ENCODE measurements at places on chromosomes 2 and 18.

DNA sequence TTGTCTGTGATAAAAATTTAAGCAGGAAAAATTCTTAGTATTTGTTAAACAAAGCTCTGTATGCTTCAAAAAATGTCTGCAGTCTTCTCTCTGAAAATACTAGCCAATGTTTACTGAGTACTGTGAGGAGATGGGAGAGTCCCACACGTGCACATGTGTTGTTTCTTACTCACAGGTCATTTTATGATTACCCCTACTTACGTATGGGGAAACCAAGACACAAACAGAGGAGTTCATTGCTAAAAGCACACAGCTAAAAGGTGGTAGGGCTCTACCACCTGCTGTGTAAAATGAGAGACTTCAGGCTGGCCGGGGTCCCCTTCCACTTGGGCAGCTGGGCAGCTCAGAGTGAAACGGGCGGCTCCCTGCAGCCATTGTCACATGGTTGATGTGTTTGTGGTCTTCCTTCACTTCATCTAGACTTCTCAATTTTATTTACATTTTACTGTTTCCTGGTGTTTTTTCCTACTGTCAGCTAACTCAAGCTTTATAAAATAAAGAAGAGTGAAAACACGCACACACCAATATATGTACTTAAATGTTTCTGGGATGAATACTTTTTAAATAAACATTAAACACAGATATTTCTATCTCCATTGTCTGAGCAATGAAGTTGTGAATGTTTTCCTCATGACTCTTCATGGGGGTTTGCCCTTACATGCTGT lies 71.2 kb downstream of the MBP start:
- no peak for DNase-seq

DNA sequence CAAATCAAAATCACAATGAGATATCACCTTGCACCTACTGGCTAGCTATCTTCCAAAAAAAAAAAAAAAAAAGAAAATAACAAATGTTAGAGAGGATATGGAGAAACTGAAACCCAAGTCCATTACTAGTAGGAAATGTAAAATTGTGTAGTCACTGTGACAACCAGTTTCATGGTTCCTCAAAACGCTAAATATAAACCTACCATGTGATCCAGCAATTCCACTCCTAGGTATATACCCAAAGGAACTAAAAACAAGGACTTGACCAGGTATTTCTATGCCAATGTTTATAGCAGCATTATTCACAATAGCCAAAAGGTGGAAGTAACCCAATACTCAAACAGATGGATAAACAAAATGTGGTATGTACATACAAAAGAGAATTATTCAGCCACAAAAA lies 11.7 kb upstream of the SCRN3 start:
- DNase-seq = no peak

- DNase-seq = peak; percentile 14
Observed at GRCh38 chr2:169715379-169716237, 18.0 kb upstream of the KLHL23 start.

GRCh38 chr2:118706371-118706770 lies 141.1 kb downstream of the EN1 start:
- no peak for DNase-seq

- DNase-seq = no peak
Observed at GRCh38 chr18:1017227-1018058, 112.8 kb downstream of the ADCYAP1 start.

GRCh38 chr2:161206471-161207032 lies 46.3 kb downstream of the TANK start:
- DNase-seq = no peak

GRCh38 chr2:12741380-12741779 lies 24.6 kb downstream of the TRIB2 start:
- no peak for DNase-seq

- DNase-seq = no peak
Observed at GRCh38 chr2:157698430-157698829, 69.8 kb upstream of the ACVR1C start.

DNA sequence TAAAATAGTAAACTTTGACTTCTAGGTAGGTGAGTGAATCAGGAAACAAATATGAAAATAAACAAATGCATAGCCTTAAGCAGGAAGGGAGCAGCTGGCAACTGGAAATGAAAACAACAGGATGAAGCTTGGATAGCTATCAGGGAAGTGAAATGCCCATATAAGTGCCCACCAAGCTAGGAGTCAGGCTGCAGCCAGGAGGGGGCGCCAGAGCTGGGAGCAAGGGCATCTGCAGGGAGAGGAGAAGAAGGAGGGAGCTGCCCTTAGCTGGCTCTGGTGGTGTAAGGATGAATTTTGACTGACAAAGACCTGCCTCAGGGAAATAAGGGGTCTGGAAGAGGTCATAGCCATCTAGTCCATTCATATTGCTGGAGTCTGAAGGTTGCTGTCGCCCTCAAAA lies 298.3 kb downstream of the TDRD15 start:
- no peak for DNase-seq

DNA sequence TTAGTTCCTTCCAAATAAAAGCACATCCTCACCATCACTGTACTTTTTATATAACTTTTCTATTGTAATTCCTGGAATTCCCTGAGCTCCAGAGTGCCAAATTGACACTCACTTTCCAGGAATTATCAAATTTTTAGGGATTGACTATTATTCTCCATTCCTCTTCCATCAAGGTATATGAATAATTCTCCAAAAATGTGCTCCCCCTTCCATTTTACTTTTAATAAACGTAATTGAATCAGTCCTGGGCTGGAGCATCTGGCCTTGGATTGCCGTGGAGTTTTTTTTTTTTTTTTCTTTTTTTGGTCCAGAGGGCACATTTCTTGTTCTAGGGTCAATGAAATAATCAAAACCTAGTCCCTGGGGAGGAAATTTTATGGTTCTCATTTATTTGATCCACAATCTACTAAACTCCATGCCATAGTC lies 304.3 kb downstream of the CDCA7 start:
- no peak for DNase-seq

- DNase-seq = no peak
Observed at GRCh38 chr2:104929663-104930062, 75.7 kb downstream of the POU3F3 start.

- peak; percentile 70 for DNase-seq
Observed at GRCh38 chr18:50559752-50560680, at the start of gene MAPK4. Gene MAPK4, plus strand, starts transcription at chr18:50560087. Its CDS starts 103,872 bp downstream, at chr18:50663959.

DNA sequence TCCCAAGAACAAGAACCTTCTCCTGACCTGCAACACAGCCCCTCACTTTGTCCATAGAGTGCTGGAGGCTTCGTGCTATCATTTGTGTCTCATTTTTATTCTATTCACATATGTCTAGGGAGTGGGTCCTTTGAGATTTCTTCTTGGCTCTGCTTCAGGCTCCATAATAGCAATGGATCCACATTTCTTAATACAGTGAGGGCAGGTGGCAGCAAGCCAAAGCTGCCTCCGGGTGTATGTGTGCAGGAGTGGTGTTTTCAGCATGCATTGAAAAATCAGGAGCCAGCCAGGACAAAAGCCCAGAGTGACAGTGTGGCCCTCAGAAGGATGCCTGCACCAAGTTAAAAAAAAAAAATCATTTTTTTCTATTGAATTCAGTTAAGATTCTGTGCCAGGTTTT lies 115.1 kb upstream of the PELI1 start:
- DNase-seq = no peak

- DNase-seq = no peak
Observed at GRCh38 chr2:48434101-48434500, 95.9 kb upstream of the STON1 start.

DNA sequence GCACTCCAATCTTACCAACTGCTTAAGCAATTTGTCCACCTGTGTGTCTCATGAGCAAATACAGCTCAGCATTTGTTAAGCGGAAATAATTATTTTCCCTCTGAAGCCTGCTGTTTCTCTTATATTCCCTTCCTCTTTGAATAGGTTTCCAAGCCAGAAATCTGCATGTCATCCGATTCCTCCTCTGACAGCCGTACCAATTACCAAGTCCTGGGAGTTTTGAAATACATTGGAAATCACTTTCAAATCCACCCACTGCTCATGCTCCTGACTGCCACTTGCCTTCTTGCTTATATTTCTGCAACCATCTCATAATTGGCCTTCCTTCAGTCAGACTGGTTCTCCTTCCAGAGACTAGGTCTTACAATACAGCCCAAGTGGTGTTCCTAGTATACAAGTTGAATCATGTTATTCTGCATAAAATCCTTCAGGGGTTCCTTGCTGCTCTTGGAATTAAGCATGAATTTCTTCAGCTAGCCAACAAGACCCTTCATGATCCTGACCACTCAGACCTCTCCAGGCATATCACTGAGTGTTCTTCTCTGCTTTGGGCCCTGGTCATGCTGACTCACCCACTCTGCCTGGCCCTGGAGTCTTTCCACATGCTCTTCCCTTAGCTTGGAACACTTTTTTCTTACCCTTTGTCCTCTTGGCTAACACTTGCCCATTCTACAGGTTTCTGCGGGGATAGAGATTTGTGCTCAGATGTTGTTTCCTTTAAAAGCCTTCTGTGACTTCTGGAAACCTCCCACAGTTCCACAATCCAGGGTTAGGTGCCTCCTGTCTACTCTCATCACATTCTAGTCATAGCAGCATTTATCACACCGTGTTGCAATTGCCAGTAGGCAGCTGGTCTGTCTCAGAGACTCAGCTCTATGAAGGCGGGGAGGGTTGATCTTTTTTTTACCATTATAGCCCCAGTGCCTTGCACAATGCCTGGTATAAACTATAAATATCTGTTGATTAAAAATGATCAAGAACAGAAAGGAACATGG lies 157.6 kb downstream of the ARL6IP6 start:
- no peak for DNase-seq

DNA sequence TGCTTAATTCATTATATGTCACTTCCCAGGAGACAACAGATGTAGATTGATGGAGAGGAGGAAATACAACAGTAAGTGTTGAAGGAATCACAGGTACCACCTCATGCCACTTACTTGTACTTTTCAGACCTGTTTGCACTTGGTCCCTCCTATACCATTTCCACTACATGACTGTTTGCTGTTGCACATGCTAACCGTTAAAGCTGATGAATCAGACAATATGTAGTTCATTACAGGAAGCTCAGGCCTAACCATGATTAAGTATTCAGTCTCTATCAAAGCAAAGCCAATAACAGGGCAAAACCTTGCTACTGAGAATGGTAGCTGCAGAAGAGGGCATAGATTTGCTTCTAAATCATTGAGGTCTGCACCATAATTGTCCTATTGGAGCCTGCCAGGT lies 30.2 kb upstream of the GRP start:
- DNase-seq = no peak

DNA sequence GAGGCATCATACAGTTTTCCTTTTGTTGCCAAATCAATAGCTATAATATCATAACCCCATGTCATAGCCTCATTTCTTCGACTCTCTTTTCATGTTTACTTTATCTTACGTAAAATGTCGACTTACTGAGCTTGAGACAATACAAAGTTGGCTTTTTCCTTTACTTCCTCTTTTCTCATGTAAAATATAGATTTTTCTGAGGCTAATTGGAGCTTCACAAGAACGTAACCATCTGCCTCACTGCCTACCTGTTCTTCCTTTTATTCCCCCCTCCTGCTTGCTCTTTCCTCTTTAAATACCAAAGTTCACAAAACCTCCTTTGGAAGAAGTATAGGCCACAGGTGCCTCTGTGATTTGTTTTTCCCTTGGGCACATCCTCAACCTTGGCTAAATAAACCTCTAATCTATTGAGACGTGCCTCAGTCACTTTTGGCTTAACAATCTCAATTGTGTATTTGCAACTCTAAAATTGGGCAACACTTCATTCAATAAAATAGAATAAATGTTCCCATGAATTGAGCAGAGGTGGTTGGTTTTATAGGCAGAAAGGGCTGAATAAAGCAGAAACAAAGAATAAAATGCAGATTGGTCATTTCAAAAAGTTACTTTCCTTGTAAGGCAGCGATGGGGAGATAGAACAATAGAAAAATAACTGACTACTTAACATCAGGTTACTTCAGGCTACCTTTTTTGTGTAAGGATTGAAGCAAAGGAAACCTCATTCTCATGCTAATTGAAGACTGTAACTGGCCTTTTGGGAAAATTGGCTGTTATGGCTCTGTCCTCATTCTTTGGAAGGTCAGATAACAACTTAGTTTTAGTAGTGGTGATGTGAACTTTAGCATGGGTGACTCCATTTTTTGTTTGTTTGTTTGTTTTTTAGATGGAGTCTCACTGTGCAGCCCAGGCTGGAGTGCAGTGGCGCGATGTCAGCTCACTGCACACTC lies 21.3 kb downstream of the COMMD1 start:
- no peak for DNase-seq

DNA sequence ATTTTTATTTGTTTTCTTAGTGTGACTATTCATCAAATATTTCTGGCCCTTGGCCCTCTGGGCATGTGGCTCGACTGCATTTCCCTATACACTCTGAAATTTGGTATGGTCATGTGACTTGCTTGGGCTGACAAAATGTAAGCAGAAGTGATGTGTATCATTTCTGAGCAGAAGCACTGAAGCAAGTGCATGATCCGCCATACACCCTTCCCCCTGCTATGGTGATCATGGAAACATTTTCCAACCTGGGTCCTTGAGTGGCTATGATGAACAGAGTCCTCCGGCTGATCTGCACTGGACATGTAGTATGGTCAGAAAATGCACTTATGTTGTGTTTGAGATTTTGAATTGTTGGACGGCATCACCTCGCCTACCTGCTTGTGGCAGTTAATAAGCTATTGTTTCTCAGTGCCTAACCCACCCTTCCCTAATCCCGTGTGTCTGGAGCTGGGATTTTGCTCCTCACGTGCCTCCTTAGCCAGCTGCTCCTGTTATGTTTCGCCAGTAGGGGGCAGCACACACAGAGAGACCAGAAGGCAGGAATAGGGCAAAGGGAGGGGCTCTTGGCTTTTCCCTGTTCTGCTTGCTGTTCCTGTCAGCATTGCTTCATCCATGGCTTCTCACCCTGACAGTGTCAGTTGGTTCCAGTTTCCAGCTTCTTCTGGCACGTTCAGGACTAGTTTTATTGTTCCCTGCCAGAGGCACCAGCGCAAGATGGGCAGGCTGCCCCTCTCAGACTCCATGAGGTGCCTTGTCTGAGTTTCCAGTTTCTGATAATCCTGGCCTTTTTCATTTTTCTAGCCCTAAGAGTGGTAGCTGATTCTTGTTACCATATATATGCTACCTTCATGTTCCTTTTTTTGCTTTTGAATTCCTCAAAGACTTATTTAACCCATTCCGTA lies 207.4 kb downstream of the ARL6IP6 start:
- peak; percentile 63 for DNase-seq

- no peak for DNase-seq
Observed at GRCh38 chr2:223868005-223868404, 30.6 kb upstream of the AP1S3 start.

GRCh38 chr2:60836491-60836890 lies 44.9 kb upstream of the REL start:
- DNase-seq = no peak

GRCh38 chr18:45617284-45617683 lies 2.0 kb downstream of the SLC14A2 start:
- DNase-seq = peak; percentile 85

All from thyroid gland (tissue), 4 donors.